ENCODE measurements at places on chromosomes 13 and 19. TPM values are rescaled to one million over a fixed set of nuclear protein-coding genes. Genes with fewer than 3 reads are reported as not detected.

Gene ZBTB45
- total RNA-seq = 3.8 TPM

Gene CYP4F8
- not detected for total RNA-seq

Gene NCR1
- 0.17 TPM for total RNA-seq

Gene CABP5
- total RNA-seq = not detected

Gene ZNF699
- total RNA-seq = 19.5 TPM

Gene PNMA8A
- 85.6 TPM for total RNA-seq

Gene REXO1
- 5.7 TPM for total RNA-seq

Gene IGFL2
- 0.10 TPM for total RNA-seq

Gene ZNF729
- 0.30 TPM for total RNA-seq

Gene SLC25A41
- 0.99 TPM for total RNA-seq

All from spinal cord (tissue), 10 donors.